ENCODE measurements at places on chromosomes 7 and 10.

- DNase-seq: no peak
Measured at GRCh38 chr10:63707254-63707910, 186.2 kb downstream of the REEP3 start.

DNA sequence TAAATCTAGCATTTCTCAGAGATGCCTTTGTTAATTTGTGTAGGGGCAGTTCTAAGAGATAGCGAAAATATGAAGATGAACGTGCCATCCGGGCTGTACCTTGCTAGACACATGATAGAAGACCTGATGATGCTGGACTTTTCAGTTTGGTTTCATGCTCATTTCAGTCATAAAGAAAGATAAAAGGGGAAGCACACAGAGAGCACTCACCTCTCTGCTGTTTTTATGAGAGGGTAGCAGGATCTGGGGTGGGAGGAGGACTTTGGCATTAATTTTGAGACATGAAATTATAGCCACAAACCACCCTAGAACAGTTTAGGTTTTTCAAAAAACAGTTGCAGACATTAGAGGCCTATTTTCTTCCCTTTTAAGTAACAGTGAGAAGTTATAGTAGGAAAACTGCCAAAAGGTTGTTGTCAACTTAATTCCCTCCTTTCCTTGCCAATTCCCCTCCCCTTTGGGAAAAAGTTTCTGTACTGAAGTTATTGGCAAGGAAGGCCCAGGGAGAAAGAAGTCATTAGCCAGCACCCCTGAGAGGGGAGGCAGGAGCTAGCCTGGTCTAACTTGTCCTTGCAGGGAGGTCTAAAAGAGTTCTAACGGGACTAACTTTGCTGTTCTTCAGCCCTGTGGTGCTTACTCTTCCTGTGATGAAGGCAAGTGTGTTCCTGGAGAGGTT is 2.6 kb downstream of the ST7 start:
- no peak for DNase-seq

GRCh38 chr10:52636874-52637273 is 135.7 kb downstream of the MBL2 start:
- no peak for DNase-seq

- DNase-seq: no peak
Measured at GRCh38 chr7:5492636-5493020, 69.0 kb upstream of the TNRC18 start.

- no peak for DNase-seq
Measured at GRCh38 chr10:55704950-55705349, 656.1 kb downstream of the ZWINT start.

GRCh38 chr10:103457176-103457712 is 1.5 kb downstream of the CALHM1 start:
- no peak for DNase-seq

GRCh38 chr7:55440040-55440690 is 75.0 kb downstream of the LANCL2 start:
- no peak for DNase-seq

- DNase-seq: no peak
Measured at GRCh38 chr10:30556189-30556588, 73.4 kb downstream of the LYZL2 start.

GRCh38 chr7:141145630-141145982 is 71.7 kb downstream of the TMEM178B start:
- no peak for DNase-seq

DNA sequence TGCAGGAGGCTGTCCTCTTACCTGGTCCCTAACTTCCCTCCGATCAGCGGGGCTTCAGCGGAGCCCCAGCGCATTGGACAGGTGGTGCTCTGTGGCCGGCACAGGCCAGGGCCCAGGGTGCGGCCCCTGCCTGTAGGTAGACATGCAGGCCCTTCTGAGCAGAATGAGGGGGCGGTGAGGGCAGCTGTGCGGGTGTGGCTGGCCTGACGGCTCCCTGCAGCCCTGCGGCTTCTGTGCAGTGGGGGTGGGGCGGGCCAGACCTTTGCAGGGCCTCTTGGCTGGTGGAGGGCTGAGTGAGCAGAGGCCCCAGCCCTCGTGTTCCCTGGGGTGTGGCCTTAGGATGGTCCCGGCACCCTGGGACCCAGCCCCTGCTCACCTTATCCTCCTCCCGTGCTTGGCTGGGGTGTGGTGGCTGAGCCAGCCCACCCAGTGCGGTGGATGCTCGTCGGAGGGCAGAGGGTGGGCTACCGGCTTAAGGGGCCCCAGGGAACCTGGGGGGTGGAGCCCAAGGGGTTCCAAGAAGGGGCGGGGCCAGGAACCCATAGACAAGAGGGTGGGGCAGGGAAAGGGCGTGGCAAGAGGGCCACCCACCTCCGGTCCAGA is 175.2 kb upstream of the TNRC18 start:
- DNase-seq: no peak

- DNase-seq: no peak
Measured at GRCh38 chr10:74056050-74056818, 58.3 kb downstream of the VCL start.

DNA sequence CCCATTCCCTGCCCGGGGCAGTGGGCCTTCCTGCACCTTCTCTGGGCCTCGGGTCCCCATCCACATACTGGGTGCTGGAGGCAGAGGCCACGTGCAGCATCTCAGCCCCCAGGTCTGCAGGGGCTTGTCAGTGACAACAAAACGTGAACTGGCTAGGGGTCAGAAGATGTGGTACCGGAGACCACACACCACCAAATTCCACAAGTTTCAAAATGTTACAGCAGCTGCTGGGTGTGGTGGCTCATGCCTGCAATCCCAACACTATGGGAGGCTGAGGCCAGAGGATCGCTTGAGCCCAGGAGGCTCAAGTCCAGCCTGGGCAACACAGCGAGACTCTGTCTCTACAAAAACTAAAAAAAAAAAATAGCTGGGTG is 62.1 kb upstream of the DNAAF5 start:
- DNase-seq: no peak

DNA sequence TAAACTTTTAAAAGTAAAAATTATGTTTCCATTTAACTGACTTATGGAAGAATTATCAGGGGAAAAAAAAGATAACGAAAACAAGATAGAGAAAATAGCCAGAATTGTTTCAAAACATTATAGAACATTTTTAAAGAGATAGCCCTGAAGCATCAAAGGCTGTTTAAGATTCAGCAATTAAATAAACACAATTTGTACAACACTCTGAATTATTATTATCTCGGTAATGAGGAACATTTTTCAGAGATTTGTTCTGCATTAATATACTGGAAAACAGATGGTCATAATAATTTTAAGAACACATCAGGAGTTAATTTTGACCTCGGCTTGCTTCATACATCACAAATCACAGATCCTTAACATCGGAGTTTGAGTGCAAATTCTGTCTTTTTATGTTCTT is 643.8 kb downstream of the SORCS1 start:
- no peak for DNase-seq

DNA sequence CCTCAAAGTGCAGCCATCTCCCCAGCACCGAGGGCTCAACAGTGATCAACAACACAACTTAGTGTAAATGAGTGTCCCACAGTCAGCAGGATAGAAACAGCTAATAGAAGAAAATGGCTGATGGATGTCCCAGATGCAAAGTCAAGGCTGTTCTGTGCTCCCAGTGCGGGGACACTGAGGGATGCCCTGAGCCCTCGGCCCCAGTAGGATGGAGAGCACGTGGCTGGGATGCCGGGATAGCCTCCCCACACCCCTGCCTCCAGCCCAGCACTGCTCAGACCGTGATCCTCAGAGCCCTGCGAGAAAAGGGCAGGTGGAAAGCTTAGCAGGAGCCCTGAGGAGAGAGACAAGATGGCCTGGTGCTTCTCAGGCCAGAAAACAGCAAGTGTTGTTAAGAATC is 243.9 kb upstream of the TCERG1L start:
- no peak for DNase-seq

GRCh38 chr7:152341039-152341913 is 94.5 kb downstream of the KMT2C start:
- no peak for DNase-seq

- DNase-seq: no peak
Measured at GRCh38 chr7:151852486-151853396, 24.2 kb downstream of the PRKAG2 start.

DNA sequence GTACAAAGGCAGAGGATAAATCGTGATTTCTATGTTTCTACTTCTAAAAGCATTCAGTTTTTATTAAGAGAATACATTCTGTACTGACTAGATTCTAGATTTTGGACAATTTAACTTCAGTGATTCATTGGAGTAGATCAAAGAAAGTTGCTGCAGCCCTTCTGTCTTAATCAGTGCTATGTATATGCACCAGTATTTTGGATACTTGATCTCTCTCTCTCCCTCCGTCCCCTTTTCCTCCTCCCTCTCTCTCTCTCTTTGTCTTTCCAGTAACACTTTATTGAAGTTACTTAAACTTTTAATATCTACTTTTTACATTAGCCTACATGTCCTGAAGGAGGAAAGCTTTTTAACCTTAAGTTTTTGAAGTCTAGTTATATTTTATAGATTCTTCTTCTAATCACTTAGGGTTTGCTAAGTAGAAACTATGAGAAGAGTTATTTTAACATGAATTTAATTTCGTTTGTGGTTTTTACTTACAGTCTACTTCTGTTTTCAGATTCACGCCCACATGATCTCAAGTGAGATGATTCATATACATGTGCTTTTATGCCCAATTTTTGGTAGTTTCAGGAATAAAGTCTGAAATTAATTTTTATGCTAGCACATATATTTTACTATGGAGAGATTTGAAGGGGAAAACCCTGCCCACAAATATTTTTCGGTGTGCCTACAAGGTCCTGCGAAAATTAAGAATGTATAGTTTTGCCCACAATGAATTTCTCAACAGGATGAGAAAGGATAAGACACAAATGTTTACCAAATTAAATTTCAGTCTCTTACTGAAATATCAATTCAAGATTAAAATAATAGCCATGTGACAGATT is 9.1 kb downstream of the MDFIC start:
- peak; percentile 54 for DNase-seq

DNA sequence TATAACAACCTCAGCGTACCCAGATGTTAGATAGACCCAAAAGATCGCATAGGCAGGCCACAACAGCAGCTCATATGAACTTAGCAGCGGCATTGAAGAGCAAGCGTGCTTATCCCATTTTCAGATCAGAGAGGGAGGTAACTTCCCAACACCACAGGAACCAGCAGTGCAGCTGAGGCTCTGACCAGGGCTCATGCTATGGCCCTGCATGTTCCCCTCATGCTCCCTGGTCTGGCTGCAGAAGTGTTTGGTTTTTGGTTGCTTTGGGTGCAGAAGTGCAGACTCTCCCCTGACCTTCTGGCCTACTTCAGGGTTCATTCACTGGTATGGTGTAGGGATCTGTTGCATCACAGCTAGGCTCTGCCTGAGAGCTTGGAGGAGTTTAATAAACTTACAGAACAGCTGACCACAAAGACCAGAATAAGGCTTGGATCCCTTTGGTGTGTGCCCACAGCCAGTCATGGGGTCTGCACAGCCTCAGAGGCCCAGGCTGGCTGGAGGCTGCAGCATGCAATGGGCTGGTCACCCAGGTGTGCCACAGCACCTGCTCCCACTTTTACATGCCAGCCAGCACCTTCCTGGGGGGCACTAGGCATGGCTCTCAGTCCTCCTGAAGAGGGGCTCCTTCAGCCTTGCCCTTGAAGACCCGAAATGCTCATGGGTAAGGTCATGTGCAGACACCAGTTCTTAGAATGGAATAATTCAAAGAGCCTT is 9.1 kb upstream of the CXCL12 start:
- no peak for DNase-seq

GRCh38 chr10:33329178-33329577 is 5.3 kb downstream of the NRP1 start:
- no peak for DNase-seq

DNA sequence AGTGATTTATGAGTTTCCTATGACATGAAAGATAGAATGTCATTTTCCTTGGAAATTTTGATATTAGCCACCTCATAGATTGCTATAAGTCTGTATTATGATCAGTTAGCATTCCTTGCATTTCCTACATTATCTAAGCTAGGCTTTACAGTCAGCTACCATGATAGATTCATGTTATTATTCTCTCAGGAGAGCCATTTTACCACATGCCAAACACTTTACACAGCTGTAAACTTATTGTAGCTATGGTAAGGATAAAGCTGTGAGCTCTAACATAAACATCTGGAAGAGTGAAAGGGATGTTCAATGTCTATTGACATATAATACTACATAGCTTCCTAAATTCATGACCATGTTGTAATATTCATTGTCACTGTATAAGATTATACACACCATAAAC is 608.0 kb downstream of the PHTF2 start:
- DNase-seq: no peak

DNA sequence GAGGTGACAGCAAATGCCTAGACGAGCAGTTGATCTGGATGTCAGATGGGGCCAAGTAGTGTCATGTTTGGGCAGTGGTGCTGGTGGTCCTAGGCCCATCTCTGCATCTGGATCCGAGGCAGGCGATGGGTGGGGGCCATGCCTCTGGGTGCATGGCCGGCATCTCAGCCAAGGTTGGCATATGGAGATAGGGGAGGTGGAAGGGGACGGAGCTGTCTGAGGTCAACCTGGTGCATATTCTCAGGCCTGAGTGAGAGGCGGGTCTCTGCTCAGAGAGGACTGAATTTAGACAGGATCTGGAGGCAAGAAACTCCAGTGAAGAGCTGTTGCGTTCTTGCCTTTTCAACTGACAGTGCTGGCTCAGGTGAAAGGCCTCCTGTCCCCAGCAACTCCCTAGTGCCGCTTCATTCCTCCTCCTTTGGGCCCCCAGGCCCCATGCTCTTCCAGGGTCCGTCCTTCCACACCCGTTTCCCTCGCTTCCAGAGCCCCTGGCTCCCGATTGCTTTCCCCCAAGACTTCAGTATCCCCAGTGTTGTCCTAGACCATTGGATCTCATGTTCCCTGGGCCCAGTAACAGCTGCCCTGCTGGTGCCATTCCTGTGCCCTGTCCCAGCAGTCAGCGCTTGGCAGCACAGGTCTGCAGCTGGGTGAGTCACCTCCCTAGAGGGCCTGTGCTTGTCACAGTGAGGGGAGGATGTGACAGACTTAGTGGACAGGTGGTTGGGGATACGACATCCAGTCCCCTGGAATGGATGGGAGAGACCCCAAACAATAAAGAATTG is 32.6 kb downstream of the GBX1 start:
- DNase-seq: no peak

- DNase-seq: peak; percentile 39
Measured at GRCh38 chr10:124917428-124918190, 24.3 kb upstream of the ZRANB1 start.

GRCh38 chr10:132939957-132940790 is 2.2 kb downstream of the CFAP46 start:
- no peak for DNase-seq

DNA sequence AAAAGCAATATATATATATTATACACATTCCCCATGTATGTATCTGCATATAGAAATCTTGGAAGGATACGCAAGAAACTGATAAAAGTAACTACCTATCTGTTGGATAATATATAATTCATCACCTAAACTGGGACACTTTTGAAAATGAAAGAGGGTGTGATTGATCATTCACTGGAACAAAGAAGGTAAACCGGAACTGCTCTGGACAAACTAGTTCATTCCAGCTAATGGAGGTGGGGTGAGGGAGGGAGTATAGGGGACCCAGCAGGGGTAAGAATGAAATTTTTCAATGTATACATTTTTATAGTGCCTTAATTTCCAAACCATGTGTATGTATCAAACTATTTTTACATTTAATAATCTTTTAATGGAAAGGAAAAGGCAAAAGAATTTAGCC is 25.6 kb downstream of the SORBS1 start:
- no peak for DNase-seq

- DNase-seq: no peak
Measured at GRCh38 chr7:14196555-14196954, 207.1 kb upstream of the ETV1 start.
